Caki2 (cell line): ENCODE measurements at places on chromosomes 12 and 14. TPM values are rescaled to one million over a fixed set of nuclear protein-coding genes. Genes with fewer than 3 reads are reported as not detected.
A peak's percentile ranks its signal among the peaks of the same experiment; 100 is the strongest.

The KRT71 gene
- total RNA-seq = not detected in 2 replicates

The SLC25A29 gene
- 33.6 and 46.0 TPM in 2 replicates for total RNA-seq

The CCDC177 gene
- total RNA-seq = not detected in 2 replicates

GRCh38 chr12:119178544-119179334 lies at the start of gene HSPB8:
TSS of gene HSPB8 (plus strand) at chr12:119178931. CDS start at chr12:119179313, 382 bp downstream.
- peak; percentile 96 for DNase-seq

DNA sequence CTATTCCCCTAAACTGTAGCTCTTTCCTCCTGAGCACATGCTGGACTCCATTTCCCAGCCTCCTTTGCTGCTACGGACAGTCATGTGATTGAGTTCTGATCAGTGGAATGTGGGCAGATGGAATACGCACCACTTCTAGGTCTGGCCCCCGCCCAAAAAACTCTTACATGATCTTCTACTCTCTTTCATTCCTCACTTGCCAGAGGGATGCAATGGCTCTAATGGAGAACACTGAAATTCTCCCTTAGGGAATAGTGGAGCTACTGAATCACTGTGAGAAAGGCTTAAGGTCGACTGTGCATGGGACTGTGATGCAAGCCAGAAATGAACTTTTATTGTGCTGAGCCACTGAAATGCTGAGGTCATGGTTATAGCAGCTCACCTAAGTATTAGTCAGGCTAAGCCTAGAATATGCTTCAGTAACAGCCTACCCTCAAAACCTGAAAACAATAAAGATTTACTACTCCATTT lies 13.0 kb upstream of the TMED2 start:
- DNase-seq = no peak

The FGF23 gene
- total RNA-seq = not detected in 2 replicates

The PRKD1 gene
- total RNA-seq = 5.1 and 10.3 TPM in 2 replicates
